Nucleus accumbens (tissue), 56 donors: ENCODE measurements at places on chromosomes 1 and 21.

DNA sequence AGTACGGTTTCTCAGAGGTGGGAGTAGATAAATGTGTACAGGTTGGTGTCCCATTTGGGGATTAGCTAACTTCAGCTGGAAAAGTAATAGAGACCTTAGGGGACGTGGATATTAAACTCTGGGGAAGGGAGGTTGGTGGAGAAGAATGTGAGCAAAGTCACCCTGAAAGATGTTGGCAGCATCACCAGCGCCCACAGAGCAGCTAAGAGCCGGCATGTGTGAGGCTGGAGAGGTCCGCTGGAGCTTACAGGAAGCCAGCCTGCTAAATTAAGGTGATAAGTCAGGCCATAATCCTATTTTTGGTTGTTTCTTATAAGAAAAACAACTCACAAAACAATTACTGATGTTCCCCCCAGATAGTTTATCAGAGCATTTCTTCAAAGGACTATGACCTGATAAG, 12.2 kb downstream of the PTGFRN start:
- DNase-seq, result no peak

GRCh38 chr1:206590025-206590758, 22.1 kb downstream of the EIF2D start:
- no peak for DNase-seq

DNA sequence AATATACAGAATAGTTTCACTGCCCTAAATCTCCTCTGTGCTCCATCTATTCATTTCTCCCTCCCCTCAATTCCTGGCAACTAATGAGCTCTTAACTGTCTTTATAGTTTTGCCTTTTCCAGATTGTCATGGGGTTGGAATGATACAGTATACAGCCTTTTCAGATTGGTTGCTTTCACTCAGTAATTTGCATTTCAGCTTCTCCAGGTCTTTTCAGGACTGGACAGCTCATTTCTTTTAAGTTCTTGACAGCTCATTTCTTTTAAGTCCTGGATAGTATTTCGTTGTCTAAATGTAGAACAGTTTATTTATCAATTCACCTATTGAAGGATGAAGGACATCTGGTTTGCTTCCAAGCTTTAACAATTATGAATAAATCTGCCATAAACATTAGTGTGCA, 22.6 kb downstream of the KRTAP21-3 start:
- DNase-seq, result no peak

DNA sequence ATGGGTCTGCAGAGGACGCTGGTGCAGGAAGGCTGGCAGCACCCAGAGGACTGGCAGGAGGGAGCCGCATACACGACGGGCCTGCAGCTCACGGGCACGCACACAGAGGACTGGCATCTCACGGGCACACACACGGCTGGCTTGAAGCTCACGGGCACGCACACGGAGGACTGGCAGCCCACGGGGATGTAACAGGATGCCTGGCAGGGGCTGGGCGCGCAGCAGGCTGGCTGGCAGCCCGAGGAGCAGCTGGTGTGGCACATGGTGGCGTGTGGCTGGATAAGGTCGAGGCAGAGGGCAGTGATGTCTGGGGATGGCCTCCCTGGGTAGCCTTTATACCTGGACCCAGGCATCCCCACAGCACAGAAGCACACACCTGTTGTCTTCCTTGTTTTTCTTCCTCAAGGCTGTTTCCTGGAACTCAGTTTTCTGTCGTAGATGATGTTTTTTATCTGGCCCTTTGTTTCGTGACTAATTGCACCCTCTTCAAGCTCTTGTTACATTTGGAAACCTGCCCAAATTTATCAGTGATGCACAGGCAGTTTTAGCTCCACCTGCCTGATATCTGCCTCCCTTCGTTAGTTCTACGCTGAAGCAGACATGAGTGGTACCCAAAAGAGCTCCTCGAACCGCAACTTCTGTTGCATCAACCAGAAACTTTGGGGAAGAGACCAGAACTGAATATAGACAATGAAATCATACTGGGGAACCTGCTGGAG, at the start of gene KRTAP12-1:
Gene KRTAP12-1 (minus strand): TSS at position 303 of the 719 bp plus-strand sequence. CDS start 40 bp downstream, at position 263.
- DNase-seq, result no peak

- DNase-seq, result no peak
Measured at GRCh38 chr1:34190692-34191091, 14.0 kb downstream of the C1orf94 start.

DNA sequence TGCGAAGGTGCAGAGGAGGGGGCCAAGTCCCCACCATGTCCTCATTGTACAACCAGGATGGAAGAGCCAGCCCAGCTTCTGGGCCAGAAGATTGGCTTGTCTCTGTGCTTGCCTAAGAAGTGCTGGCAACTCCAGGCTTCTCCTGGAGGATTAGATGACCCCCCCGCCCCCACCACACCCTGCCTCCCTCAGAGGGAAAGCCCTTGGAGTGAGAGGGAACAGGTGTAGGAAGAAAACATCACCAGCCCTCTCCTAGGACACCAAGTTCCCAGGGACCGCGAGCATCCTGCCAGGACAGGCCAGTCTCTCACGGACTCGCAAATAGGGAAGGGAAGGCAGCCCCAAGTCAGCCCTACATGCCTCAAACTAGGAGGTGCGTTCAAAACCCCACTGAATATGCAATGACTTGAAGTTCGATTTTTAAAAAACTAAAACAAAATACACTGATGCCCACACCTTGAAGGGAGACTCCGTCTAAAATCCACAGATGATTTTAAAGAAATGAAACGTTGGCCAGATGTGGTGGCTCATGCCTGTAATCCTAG, 20.7 kb upstream of the SLC25A33 start:
- DNase-seq, result no peak

- no peak for DNase-seq
Measured at GRCh38 chr1:12715896-12716437, at the start of gene AADACL3. AADACL3 (plus strand) TSS chr1:12716110; CDS start chr1:12716177, 67 bp downstream.

GRCh38 chr1:168581817-168582572, 5.6 kb downstream of the XCL1 start:
- no peak for DNase-seq

GRCh38 chr1:110212169-110213142, 2.3 kb downstream of the KCNC4 start:
- no peak for DNase-seq

GRCh38 chr1:228182296-228183030, 16.9 kb downstream of the IBA57 start:
- DNase-seq, result no peak

- DNase-seq, result no peak
Measured at GRCh38 chr1:227887697-227888403, 59.9 kb downstream of the WNT9A start.

DNA sequence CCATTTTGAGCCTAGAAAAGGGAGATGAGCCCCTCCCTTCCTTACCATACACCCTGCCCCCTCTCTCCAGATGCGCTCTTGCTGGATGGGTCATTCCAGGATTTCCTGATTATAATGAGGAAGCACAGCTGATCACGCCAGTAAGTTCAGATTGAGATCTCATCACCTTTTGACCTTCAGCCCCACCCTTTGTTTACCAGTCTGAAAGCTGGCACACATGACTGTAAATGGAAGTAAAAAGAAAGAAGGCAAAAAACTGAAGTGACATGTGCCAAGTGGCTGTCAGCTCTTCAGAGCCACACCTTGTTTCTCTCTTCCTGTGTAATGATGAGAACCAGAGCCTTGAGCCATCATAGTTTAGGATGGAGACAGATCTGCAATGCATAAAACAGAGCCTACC, 27.9 kb downstream of the S1PR1 start:
- DNase-seq, result no peak

- no peak for DNase-seq
Measured at GRCh38 chr1:245604979-245605378, 450.2 kb downstream of the KIF26B start.

DNA sequence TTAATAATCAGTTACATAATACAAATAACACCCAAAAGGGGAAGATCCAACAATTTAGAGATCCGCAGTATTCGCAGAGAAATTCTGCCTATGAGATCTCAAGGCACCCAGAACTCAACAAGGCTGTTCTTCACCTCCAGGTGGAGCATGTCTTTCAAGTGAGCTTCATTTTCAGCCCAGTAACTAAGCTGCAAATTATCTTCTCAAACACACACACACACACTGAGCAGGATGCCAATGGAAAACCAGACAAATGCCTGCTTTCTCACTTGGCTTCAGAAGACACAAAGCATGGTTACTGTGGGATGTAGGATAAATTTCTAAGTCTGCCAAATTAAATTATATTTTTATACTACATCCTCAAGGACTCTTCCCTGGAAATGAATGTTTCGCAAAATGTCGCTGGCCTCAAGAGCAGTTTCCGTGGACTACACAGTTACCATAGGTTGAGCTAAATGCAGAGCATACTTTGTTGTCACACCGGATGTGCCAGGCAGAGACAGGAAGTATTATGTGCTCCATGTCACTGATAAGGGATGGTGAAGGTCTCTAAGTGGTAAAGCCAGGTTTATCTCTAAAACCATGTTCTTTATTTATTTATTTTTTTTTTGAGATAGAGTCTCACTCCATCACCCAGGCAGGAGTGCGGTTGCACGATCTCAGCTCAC, 30.3 kb downstream of the UBR4 start:
- DNase-seq, result no peak

DNA sequence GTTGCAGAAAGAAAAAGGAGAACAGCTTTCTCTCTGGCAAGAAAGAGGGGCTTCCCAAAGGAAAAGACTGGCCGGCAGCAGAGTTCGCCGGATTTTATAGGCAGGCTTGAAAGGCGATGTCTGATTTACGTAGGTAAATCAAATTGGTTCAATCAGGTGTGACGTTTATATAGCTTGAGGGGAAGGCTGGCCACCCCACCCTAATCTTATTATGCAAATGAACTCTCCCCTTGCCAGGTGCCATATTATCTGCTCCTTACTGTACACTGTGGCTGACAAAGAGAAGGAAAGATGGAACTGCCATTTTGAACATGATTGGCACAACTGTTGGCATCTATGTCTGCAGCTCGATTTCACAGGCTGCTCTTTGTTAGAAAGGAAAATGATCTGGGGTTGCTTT, 16.8 kb upstream of the INTS3 start:
- no peak for DNase-seq

DNA sequence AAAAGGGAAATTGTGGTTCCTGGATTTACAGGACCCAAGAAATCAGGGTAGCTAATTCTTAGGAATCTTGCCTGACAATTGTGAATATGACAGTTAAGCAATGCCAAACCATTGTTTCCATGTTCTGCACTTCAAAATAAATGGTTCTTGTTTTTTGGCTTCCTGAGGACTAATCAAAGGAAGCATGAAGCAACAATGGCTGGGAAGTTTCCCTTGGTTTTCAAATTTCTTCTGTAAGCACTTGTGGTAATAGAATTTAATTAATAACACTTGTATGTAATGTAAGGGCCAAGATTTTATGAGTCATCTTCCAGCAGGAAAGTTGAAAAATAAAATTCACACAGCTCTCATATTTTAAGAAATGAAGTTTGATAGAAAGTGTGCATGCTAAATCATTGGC, 31.7 kb downstream of the JAM2 start:
- no peak for DNase-seq

- no peak for DNase-seq
Measured at GRCh38 chr1:64900916-64901315, 65.4 kb downstream of the JAK1 start.

DNA sequence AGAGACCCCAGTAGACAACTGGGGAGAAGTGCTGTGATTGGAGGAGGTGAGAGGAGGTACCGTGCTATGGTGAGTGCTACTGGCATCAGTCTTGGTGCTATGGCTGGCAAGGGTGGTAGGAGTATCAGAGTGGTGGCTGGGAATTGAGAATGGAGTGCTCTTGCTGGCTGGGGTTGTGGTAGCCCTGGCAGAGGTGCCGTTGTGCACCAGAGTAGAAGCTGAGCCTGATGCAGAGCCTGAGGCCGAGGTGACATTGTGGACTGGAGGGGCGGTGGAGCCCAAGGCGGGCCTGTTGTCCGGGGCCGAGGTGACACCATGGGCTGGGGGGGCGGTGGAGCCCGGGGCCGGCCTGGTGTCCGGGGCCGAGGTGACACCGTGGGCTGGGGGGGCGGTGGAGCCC, 14.6 kb downstream of the TRIM46 start:
- DNase-seq, result no peak

- DNase-seq, result no peak
Measured at GRCh38 chr1:68188644-68189340, 43.5 kb downstream of the WLS start.

DNA sequence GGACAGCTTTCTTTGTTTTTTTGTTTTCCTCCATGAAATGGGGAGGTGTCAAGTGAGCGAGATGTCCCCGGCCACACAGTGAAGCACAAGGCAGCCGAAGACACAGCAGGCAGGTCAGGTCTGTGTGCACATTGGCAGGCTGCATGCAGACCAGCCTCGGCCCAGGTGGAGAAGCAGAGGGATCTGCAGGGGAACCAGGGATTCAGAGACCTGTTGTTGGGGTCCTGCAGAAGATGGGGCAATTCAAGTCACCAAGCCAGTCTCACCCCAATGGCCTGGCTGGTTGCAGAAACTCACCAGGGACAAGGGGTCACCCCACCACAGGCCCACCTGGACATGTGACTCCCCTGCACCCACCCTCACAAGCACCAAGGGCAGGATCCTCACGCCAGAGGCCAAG, 4.0 kb upstream of the ABCG1 start:
- DNase-seq, result no peak

DNA sequence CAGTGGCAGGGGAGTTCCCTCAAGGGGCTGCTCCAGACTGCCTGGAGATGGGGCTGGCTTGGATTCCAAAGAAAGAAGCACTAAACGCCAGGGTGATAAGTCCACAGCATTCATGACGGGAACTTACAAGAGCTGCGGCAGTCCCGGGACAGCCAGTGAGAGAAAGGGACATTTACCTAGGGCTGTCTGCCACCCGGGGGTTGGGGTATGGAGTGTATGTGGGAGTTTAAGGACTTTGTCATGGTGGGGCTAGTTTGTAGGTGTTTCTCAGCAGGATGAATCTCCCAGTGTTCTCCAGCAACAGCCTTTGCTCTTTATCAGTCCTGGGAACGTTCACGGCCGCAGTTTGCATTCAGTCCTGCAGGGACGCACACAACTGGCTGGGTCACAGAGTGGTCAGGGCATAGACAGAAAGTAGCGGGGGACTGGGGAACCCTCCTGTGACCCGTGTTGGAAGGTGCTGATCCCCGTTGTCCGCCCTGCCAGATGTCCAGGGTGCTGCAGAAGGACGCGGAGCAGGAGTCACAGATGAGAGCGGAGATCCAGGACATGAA, 41.4 kb upstream of the HMGN1 start:
- no peak for DNase-seq

DNA sequence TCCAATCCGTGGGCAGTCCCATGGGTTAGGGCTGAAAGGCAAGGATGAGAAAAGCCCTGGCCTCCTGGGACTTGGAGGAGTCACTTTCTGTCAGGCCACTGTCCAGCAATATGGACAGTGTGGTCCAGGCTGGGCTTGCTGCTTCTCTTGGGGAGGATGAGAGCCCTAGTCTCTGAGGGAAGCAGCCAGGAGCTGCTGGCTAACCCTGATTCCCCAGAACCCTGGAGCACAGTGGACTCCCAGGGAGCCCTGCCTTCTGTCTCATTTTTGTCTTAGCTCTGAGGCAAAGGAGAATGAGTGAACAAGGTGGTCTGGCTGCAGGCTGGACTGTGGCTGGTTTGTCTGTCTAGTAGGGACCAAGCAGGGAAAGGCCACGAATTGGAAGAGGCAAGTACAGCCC, 23.8 kb upstream of the EDN2 start:
- DNase-seq, result no peak

GRCh38 chr1:45585110-45585426, 1.2 kb downstream of the NASP start:
- no peak for DNase-seq
